ENCODE measurements at places on chromosomes 4 and X. TPM values are rescaled to one million over a fixed set of nuclear protein-coding genes. Genes with fewer than 3 reads are reported as not detected.

TEX11 gene
- not detected for total RNA-seq

DNA sequence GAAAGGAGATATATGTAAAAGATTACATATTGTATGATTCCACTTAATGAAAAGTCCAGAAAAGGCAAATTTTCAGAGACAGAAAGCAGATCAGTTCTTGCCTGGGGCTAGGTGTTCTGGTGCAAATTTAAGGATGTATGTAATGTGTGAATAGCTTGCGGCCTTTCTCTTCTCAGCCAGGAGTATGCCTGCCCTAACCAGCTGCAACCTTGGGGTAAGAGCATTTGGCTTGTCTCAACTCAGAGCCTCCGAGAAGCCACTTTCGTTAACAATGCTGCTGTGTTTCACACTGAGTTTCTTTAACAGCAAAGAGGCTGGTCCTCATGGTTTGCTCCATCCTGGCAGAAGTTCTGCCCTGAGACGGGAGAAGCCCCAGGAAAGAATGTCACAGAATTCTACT is 102.7 kb downstream of the SPCS3 start:
- DNase-seq, result no peak

DNA sequence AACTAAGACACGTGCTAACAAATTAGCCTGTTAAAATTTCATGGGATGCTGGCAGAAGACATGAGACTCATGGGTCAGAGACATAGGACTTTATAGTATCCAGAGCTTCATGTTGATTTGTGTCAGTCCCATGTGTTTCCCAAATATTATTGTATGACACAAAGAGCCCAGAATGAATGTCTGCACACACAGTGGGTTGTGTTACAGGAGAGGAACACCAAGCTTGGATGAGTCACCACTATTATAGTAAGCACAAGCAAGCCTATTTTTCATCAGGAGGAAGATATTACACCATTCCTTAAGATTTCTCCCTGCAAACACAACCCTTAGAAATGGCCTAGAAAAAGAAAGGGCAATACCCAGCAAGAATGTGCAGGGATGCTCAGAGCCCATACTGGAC is 15.4 kb downstream of the BBS12 start:
- DNase-seq, result no peak

RAI2 gene
- 2.9 TPM for total RNA-seq

DNA sequence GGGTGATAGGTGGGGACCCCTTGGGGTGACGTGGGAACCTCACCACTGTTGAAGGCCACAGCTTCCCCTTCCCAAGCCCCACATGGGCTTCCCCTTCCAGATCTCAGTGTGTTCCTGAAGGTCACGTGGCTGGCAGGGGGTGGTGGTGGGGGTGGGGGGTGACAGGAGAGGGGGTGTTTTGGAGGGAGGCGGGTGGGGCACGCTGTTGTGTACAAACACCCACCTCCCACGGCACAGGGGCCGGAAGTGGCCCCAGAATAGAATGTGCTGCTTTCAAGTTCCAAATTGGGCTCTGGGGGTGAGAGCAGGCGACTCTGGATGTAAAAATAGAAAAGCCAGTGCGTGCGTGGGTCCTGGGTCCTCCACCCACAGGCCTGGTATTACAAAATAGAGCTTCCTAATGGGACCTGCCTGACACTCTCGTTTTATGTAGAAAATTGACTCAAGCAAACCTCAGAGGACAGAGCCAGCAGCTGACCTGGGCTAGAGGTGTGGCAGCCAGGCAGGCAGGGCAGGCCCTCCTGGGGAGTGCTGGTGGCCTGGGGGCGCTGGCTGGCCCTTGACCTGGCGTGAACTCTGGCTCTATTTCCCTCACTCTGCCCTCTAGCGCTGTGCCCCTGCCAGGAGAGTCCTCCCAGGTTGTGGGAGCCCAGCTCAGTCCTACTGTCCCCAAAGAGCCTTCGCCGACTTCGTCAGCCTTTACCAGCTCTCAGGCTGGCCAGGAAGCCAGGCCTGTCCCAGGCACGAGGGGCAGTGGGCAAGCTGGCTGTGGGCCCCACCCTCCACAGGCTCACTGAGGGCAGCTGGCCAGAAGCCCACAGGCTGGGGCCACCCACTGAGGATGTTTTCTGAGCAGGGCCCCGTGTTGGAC is 5.4 kb upstream of the SH3BP2 start:
- no peak for DNase-seq

DNA sequence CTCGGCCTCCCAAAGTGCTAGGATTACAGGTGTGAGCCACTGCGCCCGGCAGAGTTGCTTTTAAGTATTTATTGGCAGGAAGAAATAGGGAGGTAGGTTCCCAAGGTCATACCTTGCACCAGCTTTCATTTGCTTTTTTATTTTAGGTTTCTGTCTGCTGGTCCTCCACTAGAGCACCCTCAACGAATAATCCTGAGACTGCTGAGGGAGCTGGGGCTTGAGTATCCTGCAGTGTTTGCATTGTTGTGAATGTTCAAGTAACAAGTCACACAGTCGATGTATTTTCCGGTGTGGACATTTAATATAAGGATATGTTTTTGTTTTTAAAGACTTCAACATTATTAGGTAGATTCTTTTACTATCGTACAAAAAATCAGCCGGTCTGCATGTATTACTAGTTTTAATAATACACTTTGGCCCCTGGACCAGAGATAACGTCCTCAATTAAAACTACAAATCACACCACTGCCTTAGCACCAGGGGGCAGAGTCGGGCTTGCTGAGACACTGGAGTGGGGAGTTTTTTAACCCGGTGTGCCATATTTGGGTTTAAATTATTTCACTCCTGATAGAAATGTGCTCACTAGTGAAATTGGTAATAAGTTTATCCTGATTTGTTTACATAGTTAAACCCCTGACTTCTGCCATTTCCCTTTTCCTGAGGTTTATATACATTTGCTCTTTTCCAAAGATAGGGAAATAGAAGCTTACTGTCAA is 11.6 kb downstream of the SMIM20 start:
- DNase-seq, result peak; percentile 39

DNA sequence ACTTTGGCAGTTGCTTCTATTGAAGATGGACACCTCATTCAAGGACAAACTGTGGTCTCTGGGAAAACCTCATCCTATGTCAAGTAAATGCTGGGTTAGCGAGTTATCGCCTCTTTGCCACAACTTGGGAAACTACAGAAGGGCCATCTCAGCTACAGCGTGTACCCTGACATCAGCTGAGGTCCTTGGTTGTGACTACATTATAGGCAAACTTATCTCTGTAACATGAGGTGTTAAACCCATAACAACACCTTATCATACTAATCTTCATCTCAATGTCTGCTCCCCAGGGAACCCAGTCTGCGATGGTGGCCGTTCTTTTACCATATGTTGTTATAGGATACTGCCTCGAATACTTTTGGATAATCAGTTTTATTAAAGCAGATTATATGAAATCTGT is 1862.7 kb downstream of the STIM2 start:
- no peak for DNase-seq

HSFX3 gene
- total RNA-seq, result not detected

GRCh38 chrX:118566359-118566758 is 70.7 kb downstream of the DOCK11 start:
- DNase-seq, result no peak

MAGEB17 gene
- not detected for total RNA-seq

HAND2 gene
- not detected for total RNA-seq

DNA sequence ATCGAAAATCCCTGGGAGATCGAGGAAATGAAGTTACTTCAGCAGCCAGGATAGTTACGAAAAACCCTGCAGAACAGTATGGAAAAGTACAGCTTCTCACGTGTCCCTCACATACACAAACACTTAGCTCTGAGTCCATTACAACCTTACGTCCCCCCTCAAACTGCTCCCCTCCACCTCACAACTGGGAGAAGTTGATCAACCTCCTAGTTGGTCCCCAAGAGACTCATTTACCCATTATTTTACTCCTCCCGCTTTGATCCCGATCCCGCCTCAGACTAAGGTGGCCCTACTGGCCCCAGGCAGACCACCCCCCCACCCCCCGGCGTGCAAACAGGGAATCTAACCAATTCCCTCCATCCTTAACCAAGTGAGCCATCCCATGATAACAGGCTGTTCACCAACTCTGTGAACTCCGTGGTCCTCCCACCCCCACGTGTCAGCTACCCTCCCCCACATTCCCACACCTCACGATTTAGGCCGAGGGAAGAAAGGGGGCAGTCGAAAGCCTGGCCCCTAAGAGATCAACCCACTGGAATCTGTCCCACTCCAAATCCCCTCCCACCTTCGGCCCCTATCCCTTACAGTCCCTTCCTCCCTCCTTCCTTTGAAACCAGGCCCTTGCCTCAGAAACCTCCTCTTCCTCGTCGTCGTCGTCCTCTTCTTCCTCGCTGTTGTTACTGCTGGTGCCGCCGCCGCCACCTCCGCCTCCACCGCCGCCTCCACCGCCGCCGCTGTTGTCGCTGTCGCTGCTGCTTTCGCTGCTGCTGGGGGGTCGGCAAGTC is 755 bp downstream of the ANKRD17 start:
- DNase-seq, result no peak

S100P gene
- 0.41 TPM for total RNA-seq

DDIT4L gene
- total RNA-seq, result 0.41 TPM

GAGE13 gene
- total RNA-seq, result not detected

GRCh38 chr4:72954811-72955210 is 114.7 kb downstream of the COX18 start:
- no peak for DNase-seq

DNA sequence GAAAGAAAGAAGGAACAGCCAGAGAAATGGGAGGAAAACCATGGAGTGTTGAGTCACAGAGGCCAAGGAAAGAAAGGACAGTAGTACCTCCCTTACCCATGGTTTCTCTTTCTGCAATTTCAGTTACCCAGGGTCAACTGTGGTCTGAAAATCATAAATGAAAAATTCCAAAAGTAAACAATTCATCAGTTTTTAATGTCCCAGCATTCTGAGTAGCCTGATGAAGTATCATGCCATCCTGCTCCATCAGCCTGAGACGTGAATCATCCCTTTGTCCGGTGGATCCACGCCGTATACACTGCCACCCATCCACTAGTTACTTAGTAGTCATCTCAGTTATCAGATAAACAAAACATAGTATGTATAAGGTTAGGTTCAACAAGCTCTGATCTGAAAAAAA is 114.2 kb downstream of the COMMD8 start:
- DNase-seq, result no peak

DNA sequence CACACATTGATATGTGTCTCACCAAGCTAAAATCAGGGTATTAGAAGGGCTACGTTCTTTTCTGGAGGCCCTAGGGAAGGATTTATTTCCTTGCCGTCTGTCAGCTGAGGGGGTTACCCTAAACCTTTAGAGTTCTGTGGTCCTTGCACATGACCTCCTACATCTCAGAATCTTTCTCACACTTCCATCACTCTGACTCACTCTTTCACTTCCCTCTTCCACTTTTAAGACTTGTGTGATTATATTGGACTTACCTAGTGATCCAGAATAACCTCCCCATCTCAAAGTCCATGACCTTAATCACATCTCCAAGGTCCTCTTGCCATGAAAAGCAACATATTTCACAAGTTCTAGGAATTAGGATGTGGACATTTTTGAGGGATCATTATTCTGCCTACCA is 53.6 kb upstream of the FUNDC1 start:
- DNase-seq, result no peak

DNA sequence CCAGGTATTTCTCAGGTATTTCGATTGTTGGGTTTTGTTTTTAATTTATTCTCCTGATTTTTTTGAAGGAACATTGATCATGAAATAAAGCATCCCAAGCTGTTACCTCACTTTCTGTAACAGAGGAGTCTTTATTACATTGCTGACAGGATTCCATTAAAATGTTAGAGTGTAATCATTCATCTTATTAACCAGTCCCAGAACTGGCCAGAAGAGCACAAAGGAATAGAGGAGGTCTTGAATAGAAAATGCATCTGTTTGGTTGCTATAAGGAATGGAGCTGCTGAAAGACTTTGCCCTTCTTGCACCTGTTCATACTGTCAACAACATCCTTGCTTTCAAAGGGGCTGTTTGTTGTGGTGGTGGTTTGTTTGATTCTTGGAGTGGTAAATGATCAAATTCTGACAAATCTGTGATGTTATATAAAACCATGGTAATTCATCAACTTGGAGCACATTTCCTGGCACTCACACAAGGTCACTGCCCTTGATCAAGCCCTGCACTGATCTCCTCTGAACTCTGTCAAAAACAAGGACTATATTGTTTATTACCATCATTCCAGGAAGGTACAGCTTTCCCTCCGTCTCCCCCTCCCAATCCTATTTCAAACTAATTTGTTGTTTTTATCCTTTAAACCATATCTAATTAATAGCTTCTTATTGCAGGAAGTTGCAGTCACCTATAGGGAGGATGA is 215.8 kb downstream of the PCDH19 start:
- no peak for DNase-seq

DNA sequence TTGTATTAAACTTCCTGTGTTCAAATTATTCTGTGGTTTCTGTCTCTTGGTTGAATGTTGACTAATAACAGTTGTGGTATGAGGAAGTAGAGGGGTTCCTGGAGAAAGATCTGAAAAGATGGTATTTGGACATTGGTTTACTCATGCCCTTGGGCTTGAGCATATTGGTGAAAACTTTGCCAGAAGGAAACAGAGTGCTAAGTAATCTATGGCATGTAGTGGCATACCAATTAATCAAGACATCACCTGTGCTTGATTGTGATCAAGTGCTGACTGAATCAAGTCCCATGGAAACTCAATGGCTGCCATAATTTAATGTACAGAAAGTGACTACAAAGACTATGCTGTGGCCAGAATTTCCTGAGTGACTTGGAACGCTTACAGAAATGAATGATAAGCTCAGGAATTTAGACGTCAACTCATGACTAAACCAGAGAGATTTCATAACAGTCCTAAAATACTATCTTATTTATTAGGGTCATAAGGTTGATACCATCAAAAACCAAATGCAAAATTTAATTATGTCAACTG is 2062.9 kb downstream of the ARAP2 start:
- no peak for DNase-seq

DNA sequence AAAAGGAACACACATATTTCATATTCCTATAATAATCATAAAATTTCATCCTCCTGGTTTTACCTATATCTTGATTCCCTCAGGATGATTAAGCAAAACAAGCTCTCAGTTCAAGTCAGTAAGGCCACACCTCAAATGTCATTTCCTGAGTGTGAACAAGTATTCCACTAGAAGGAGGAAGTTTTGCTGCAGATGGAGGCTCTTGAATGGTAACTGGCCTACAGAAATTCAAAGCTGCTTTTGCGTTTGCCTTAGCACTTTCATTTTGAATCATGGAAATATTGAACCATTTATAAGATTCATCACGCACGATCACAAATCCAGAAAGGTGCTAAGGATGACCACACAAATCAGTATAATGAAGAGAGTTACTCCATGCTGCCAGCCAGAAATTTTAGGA is 254.4 kb upstream of the CXXC4 start:
- no peak for DNase-seq

FRAS1 gene
- 13.0 TPM for total RNA-seq

- DNase-seq, result no peak
These were observed 195.2 kb upstream of the PUDP start for GRCh38 chrX:7343181-7343580.

PRR32 gene
- total RNA-seq, result not detected
